ENCODE measurements at places on chromosomes 7 and 10.
A peak's percentile ranks its signal among the peaks of the same experiment; 100 is the strongest.

GRCh38 chr7:80459776-80460510 lies 51.9 kb downstream of the GNAT3 start:
- no peak for DNase-seq

DNA sequence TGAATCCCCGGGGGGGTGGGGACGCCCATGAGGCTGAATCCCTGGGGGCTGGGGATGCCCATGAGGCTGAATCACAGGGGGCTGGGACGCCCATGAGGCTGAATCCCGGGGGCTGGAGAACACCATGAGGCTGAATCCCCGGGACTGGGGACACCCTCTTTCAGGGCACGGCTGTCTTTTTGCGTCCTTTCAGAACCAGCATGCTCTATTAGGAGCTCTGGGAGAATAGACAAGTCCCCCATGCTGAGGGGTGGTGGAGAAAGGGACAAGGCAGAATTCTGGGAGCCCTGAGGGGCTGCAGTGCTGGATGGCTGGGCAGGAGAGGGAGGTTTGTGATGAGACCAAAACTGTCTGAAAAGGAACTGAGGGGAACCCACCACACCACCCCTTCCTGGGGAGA lies 257.3 kb upstream of the TCERG1L start:
- DNase-seq, result no peak

DNA sequence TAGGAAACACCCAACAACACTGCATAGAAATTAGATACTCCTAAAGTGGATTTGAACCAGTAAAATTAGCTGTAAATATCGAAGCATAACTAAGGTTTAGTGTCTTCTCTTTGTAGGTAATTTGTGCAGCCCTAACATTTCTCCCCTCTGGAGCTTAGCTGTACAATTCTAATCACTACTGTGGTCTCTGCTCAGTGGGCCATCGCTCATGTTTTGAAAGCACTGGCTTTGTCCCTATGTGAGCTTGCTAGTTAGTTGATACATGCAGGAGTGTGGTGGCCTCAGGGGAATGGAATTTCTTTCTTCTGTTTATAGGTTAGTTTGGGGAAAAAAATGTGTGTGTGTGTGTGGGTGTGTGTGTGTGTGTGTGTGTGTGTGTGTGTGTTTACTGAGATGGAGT lies 373.1 kb downstream of the DPP6 start:
- DNase-seq, result no peak

DNA sequence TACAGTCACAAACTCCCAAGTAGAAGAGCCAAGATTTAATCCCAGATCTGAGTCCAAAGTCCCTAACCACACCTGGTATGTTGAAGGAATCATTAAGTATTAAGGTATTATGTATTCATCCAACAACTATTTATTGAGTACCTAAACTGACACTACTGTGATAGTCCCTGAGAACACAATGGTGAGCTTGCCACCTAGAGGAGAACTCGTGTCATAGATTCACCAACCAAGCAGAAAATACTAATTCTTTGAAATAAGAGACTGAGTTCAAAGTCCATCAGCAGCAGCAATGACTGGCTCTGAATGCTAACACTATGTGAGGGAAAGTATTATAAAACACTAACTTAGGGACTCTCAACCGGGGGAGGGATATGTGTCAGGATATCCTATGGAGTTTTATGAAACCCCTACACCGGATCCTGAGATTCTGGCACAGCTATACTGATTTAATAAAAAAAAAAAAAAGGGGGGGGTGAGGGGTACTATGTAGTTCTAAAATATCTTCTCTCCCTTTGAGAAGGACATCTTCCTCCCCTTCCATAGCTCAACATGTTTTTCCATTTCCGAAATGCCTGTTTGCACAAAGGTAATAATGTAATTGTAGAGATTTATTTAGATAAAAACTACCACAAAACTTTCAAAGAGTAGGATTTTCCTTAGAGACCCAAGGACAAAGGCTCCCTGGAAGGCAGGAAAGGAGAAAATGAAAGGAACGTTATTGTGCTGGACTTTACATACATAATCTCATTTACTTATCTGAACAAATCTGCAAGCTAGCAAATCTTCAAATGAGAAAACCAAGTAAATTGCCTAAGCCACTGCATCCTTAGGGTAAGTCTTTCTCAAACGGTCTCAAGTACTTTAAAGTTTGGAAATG lies 1.6 kb downstream of the NCOA4 start:
- peak; percentile 1 for DNase-seq

- DNase-seq, result no peak
Observed at GRCh38 chr7:90178166-90178565, 23.9 kb downstream of the STEAP1 start.

GRCh38 chr10:80204677-80205476 lies 460 bp downstream of the ANXA11 start:
- DNase-seq, result no peak

- no peak for DNase-seq
Observed at GRCh38 chr7:33769930-33770329, 135.4 kb upstream of the BMPER start.
